NCI-H1105 (cell line): ENCODE measurements at places on chromosomes 2 and 18.

- DNase-seq, result no peak
Measured at GRCh38 chr2:53182601-53183000, 585.0 kb upstream of the CHAC2 start.

GRCh38 chr2:28393114-28393836 lies 617 bp downstream of the FOSL2 start:
- peak; percentile 9 for DNase-seq

GRCh38 chr2:41965909-41966295 lies 81.9 kb upstream of the PKDCC start:
- no peak for DNase-seq

DNA sequence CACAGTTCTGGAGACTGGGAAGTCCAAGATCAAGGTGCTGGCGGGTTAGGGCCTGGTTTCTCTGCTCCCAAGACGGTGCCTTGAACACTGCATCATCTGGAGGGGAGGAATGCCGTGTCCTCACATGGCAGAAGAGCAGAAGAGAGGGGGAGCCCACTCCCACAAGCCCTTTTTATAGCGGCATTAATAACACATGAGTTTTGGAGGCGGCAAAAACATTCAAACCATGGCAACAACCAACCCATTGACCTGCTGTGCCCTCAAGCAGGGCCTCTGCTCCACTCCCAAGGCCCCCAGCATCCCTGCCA lies 62.0 kb downstream of the SMAD7 start:
- DNase-seq, result no peak

DNA sequence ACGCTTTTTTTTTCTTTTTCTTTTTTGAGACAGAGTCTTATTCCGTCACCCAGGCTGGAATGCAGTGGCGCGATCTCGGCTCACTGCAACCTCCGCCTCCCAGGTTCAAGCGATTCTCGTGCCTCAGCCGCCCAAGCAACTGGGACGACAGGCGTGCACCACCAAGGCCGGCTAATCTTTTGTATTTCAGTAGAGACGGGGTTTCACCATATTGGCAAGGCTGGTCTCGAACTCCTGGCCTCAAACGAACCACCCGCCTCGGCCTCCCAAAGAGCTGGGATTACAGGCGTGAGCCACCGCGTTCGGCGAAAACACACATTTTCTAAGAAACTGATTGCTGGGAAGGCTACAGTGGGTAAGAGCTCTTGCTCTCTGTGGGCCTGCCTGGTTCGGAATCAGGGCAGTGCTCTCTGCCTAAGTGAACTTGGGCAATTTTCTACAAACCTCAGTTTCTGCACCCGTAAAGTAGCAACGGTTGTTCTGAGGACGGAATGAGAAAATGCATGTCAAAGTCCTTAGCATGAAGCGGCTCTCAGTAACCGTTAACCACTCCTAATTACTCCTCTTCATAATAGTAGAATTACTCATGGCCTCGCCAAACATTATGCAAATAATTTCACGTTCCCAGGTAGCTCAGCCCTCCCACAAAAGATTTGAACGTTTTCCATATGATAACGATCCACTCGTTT lies 1.0 kb upstream of the PMAIP1 start:
- DNase-seq, result no peak
